Neural cell (in vitro differentiated cells): ENCODE measurements at places on chromosomes 13 and 19. TPM values are rescaled to one million over a fixed set of nuclear protein-coding genes. Genes with fewer than 3 reads are reported as not detected.

The ZAR1L gene
- polyA plus RNA-seq = not detected in 2 replicates

The LILRA1 gene
- polyA plus RNA-seq = not detected in 2 replicates

The ZNF99 gene
- not detected in 2 replicates for polyA plus RNA-seq

The PSMD8 gene
- 334 and 380 TPM in 2 replicates for polyA plus RNA-seq

The TMEM150B gene
- polyA plus RNA-seq = not detected in 2 replicates

The APC2 gene
- polyA plus RNA-seq = 50.5 and 79.7 TPM in 2 replicates

The FOXO1 gene
- 0.42 and 1.2 TPM in 2 replicates for polyA plus RNA-seq

The CNN1 gene
- polyA plus RNA-seq = 0.18 TPM in 1 of 2 replicates, not detected in the other

The CPB2 gene
- not detected in 2 replicates for polyA plus RNA-seq

The STOML3 gene
- not detected in 2 replicates for polyA plus RNA-seq

The WDR18 gene
- polyA plus RNA-seq = 64.9 and 90.1 TPM in 2 replicates

The NTN5 gene
- 1.0 TPM in 1 of 2 replicates, not detected in the other for polyA plus RNA-seq

The MIA gene
- 1.8 and 4.0 TPM in 2 replicates for polyA plus RNA-seq

The KANK2 gene
- 0.25 and 0.26 TPM in 2 replicates for polyA plus RNA-seq

The SIGLEC14 gene
- polyA plus RNA-seq = not detected in 2 replicates

The KLK12 gene
- not detected in 2 replicates for polyA plus RNA-seq

The PAF1 gene
- polyA plus RNA-seq = 37.3 and 67.2 TPM in 2 replicates

The MADCAM1 gene
- polyA plus RNA-seq = 0.22 and 1.0 TPM in 2 replicates

The CALM3 gene
- 630 and 647 TPM in 2 replicates for polyA plus RNA-seq
